ENCODE measurements at places on chromosomes 5 and 9.
A peak's percentile ranks its signal among the peaks of the same experiment; 100 is the strongest.

DNA sequence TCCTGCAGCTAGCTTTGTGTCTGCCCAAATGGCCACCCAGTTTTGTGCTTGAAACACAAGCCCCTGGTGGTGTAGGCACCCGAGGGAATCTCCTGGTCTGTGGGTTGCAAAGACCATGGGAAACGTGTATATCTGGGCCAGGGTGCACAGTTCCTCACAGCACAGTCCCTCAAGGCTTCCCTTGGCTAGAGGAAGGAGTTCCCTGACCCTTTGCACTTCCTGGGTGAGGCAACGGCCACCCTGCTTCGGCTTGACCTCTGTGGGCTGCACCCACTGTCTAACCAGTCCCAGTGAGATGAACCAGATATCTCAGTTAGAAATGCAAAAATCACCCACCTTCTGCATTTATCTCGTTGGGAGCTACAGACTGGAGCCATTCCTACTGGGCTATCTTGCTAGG is 865.0 kb upstream of the ACO1 start:
- DNase-seq, result no peak

DNA sequence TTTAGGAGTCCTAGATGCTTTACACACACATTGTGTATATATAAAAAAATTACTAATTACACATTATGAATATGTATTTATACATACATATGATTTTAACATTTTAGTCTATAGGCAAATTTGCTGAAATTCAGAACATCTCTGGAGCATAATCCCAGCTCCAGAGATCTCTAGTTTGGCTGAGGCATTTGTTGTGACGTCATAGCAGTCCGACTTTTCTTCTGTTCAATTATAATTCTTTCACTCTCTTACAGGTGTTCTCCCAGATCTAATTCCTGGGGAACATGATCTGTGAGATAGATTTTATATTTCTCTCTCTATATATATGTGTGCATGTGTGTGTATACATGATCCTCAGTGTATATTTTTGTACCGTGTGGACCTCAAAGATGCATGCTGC is 1876.2 kb downstream of the EFNA5 start:
- DNase-seq, result no peak

GRCh38 chr5:178751286-178751685 is 20.8 kb upstream of the ZNF354A start:
- no peak for DNase-seq

DNA sequence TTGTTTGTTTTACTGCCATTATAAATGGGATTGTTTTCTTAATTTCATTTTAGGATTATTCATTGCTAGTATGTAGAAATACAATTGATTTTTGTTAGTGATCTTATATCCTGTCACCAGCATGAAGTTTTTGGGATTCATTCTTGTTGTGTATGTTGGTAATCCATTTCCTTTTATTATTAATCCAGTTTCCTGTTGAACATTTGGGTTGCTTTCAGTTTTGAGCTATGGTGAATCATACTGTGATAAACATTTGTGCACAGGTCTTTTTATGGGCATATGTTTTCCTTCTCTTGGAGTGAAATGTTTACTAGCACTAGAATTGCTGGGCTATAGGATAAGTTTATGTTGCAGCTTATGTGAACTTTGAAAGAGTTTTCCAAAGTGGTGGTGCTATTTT is 69.6 kb downstream of the MAN2A1 start:
- DNase-seq, result peak; percentile 4

- DNase-seq, result no peak
These were observed 19.8 kb downstream of the IFT74 start for GRCh38 chr9:26975728-26976707.
